Gastroesophageal sphincter (tissue), 4 donors: ENCODE measurements at places on chromosomes 4 and X.

GRCh38 chr4:93751411-93751810 is 77.1 kb upstream of the ATOH1 start:
- no peak for ATAC-seq

- ATAC-seq = no peak
Observed at GRCh38 chrX:19057856-19058255, 64.4 kb downstream of the ADGRG2 start.

DNA sequence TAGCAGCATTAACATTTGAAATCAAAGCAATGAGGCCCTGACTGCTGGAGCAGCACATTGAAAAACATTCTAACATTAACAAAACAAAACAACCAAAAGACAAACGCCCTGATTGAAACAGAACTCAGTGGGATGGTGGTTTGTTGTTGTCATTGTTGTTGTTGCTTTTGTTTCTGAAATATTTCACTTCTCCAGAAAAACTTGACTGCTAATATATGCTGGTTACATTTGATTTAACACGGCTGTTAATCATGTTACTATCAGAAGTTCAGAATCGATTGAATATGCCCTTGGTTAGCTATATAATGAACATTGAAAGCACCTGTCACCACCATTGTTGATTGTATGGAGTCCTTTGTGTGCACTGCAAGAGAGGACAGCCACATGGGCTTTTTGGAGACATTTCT is 790.4 kb upstream of the GALNTL6 start:
- no peak for ATAC-seq

DNA sequence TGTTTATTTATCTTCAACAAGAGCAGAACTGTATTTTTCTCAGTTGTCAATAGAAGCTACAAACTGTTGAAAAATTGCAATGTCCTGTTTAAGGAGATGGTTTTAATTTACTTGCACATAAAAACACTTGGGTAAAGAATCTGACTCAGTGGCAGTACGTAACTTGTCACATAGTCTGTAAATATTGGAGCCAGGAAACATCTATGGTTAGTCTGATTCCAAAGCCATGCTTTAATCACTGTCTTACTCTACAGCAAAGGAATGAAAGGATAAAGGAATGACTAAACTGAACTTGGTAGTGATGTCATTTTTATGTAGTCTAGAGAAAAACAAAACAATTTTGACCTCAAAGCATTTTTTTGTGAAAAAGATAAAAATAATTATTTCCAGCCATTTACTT is 537.2 kb downstream of the STIM2 start:
- ATAC-seq = no peak

DNA sequence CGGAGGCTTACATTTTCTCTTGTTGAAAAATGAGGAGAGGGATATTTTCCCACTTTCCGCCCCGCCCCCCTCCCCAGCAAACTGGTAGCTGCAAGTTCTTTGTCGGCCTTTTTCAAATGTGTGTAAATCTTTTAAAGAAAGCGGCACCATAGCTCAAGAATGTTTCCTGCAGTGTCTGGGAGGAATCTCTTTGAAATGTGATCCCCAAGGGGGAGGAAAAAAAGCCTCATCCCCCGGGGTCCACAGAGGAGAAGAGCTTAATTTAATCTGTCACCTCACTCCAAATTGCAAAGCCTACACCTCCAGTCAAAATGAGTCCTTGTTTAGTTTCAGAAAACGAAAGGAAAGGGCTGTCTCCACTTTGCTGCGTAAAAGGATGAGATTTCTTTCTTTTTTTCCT is 34.8 kb downstream of the ASMT start:
- ATAC-seq = no peak

- ATAC-seq = no peak
Observed at GRCh38 chrX:128309311-128309710, 257.1 kb upstream of the ACTRT1 start.

- ATAC-seq = no peak
Observed at GRCh38 chrX:101203761-101204351, 15.7 kb upstream of the DRP2 start.

GRCh38 chr4:106530024-106530361 is 161.4 kb upstream of the GIMD1 start:
- no peak for ATAC-seq

DNA sequence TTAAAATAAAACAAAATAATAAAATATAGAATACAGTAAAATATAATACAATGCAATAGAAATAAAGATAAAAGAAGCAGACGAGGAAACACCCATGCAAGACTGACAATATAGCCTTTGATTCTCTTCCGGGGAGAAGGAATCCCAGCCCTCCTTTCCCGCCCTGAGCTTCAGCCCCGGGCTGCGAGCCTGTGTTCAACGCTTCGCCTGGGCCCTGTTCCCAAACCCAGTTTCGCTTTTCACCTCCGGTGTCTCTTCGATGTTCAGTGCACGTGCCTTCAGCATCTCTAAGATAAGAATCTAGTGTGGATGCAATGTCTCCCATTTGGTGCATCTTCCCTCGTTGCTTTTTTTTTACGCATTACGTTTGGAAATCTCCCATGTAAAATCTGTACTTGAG is 38.4 kb upstream of the ARSD start:
- no peak for ATAC-seq

DNA sequence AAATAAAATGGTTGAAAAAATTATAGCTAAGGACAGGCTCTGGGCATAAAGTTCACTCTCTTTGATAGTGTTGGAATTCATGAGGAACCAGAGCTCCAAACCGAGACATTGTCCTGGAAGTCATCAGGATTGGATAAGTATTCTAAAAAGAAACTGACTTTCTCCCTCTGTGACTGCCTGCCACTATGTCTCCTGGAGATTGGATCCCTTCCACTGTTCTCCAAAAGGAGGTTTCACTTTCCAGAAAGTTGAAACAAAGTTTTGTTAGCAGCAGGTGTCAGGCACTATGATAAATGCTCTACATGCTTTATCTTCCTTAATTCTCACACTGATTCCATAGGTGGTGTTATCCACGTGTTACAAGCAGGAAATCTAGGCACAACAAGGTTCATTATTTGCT is 16.8 kb downstream of the BANK1 start:
- no peak for ATAC-seq

DNA sequence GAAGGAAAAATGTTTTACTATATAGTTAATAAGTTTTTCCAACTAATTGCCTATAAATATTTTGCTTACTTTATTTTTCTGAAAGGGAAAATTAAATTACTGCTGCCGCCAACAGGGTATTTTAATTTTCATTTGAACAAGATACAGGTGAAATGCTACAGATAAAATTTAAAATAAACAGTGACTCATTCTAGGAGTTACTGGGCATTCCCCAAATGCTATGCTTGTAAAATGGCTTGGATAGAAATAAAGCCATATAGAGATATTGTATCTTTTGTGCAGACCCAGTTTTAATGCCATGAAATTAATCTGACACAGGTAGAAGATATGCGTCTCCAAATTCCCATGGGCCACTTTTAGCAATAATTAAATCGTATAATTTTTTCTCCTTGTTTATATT is 144.5 kb downstream of the NAP1L3 start:
- no peak for ATAC-seq

DNA sequence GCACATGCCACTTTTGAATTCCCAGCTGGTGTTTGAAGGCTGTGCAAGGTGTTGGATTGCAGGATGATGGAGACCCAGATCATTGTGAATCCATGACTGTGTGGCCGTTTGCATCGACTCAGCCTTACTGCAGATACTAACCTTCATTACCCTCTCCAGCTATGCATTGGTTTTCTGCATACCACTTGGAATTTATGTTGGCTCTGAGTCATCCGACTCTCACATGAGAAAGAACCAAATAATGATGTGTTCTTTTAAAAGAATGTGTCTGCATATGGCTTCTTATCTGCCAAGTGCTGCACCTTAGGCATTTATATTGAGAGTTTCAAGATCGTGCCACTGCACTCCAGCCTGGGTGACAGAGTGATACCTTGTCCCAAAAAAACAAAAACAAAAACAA is 106.7 kb upstream of the PRKX start:
- ATAC-seq = no peak

DNA sequence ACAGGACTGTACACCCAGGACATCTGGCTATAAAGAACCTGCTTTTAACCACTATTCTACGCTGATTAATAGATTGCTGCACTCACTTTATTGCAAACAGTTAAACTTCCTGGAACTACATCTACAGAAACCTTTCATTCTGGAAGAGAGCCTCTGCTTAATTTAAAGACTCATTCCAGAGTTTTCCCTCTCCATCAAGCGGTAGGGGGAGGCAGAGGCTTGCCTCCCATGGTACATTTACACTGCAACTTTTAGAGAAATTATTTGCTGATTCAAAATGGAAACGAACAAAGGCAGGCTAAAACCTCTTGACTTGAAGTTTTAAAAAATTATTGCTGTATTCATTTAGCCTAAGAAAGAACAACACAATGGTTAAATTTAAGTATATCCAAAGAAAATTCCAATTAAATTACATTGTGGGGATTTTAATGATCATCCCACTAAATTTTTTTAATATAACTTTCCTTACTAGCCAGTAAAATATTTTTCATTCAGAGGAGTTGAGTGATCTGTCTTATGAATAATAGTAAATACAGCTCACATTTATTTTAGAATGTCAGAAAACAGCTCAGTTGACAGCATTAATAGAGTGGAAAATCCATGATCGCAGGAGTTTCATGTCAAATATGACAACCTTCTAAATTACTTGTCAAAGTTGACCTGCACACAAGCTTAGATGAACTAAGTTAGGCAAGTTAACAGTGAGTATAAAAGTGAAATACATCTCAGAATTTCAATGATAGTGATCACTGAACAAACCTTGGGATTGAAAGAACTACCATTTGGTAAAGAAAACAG is 46.3 kb upstream of the PCDH10 start:
- ATAC-seq = no peak

DNA sequence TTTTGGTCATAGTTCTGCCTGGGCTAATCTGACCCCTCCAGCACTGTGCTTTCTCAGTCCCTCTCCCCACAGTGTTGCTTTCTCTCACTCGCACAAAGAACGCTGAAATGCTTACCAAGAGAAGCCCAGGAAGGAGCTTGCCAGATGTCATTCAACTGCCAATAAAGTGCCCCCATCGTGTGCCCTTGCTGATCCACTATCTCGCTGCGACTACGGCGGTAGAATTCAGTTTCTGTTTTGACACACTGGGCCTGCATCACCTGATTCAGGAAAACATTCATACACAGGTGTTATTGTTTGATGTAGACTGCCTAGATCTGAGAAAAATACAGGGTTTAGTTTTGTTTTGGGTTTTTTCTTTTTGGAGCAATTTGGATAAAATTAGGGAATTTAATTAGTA is 121.2 kb downstream of the MANBA start:
- ATAC-seq = no peak

DNA sequence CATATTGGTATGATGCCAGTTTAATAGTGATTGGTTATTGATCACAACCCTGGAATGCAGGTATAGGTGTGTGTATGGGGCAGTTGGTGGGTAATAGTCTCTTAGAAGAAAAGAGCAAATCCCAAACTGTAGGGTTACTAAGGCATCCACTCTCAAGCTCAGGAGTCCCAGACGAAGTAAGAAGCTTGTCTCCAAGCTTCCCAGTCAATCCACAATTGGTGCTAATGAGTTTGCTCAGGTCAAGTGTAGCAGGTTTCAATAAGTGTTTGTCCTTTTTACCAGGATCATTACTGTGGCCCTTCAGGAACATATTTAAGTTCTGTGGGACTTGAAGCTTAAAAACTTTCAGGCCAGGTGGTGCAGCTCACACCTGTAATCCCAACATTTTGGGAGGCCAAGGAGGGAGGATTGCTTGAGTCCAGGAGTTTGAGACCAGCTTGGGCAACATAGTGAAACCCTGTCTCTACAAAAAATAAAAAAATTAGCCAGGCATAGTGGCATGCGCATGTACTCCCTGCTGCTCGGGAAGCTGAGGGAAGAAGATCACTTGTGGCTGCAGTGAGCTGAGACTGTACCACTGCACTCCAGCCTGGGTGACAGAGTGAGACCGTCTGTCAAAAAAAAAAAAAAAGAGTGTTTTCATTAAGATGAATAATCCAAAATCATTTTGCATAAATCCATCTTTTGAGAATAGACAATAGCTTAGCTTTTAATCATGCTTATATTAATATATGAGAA is 166.8 kb downstream of the UNC5C start:
- ATAC-seq = no peak

DNA sequence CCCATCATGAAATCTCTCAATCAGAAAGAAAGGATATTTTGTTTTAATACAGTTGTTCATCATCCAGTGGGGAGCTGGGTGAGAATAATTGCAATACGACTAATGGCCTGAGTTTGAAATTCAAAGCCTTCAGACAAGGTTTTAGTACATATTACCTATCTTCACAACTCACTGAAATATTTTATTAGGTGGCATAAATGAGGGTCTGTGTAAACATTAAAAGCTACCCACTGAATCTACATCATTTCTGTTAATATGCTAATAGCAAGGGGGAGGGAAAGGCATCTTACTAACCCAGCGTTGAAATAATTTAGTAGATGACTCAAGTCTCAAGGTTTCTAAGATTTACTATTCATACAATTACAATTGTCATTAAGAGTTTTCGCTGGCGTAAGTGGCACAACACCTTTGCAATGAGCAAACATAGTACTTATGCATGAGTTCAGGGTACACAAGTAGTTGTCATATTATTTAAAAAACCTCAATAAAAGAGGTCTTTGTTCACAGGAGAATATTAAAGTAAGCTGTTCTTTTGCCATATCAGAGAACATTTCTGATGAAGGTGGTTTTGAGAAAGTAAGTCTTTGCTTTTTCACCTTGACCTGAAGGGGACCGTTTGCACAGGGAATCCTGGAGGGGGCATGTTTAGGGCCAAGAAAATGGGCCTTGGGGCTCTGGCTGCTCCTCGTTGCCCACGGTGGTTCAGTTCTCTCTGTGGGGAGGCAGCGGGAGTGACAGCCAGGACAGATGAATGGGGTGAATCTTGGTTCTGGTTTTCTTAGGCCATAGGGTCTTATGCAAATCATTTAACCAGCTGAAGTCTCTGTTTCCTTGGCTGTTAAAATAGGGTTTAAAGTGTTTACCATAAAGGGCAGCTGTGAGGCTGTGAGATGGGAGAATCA is 4.5 kb upstream of the RHOH start:
- ATAC-seq = no peak

DNA sequence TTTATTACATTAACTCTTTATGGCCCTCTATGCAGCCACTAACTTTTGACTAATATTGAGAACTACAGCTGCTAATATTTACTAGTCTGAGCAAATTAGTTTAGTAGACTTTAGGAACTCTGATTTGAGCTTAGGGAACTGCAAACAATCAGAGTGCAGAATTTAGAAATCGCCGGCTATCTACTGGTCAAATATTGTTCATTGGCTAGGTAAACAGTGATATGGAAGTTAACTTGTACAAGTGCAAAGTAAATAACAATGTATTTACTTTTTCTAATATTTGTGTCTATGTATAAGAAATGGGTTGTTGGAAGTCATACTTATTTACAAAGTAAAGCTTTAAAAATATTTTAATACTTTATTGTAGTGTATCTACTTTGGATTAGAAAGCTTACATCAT is 279.6 kb downstream of the CFAP299 start:
- ATAC-seq = no peak

DNA sequence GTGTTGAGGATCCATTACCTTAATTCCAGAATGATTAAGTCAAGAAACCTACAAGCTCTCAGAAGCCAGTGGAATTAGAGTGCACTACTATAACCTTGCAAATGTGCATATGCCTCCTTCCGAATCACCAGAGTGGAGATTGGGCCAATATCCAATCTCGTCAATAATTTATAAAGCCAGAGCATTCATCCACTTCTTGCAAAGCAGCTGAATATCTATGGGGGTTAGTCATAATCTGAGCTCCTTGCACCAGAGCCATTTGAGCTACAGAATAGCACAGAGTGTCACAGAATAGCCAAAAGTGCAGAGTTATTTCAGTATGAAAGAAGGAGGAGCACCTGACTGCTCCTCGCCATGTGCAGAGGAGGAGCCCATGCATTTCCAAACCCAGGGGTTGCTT is 69.2 kb upstream of the MTM1 start:
- ATAC-seq = no peak

- ATAC-seq = no peak
Observed at GRCh38 chr4:72442147-72442546, 126.9 kb downstream of the ADAMTS3 start.
